Cortex of kidney (tissue), 1 donor: ENCODE measurements at places on chromosomes 2 and 18.

- no peak for DNase-seq
Observed at GRCh38 chr2:5915881-5916310, 223.7 kb downstream of the SOX11 start.

GRCh38 chr18:864872-865273, 39.8 kb upstream of the ADCYAP1 start:
- DNase-seq, result no peak

DNA sequence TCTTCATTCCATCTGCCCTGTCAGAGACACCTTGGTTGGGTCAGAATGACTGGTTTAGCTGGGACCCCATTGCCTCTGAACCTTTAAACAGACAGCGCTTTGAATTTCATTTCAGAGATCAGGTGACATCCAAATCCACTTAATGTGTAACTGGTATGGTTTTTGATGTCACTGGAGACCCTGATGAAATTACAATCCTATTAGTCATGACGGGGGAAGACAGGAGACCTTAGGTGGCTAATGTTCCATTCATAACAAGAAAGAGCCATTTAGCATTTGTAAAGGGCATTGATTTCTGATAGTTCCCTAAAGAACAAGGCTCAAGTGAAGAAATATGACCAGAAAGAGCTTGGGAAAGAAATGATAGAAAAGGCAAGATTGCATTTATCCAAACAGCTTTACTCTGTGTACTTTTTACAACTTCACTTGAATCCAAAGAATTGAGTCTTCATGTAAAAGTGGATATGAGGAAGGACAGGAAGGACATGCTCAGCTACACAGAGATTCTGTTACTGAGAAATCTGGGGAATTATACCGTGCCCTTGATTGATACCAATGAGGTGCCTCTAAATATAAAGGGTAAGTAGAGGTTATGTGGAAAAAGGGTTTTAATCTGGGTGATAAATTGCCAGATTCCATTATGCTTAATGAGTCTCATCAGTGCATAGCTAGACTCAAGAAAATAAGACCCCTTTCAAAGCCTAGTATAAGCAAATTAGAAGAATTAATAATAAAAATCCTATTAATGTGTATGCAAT, 198.2 kb downstream of the NCKAP5 start:
- no peak for DNase-seq

DNA sequence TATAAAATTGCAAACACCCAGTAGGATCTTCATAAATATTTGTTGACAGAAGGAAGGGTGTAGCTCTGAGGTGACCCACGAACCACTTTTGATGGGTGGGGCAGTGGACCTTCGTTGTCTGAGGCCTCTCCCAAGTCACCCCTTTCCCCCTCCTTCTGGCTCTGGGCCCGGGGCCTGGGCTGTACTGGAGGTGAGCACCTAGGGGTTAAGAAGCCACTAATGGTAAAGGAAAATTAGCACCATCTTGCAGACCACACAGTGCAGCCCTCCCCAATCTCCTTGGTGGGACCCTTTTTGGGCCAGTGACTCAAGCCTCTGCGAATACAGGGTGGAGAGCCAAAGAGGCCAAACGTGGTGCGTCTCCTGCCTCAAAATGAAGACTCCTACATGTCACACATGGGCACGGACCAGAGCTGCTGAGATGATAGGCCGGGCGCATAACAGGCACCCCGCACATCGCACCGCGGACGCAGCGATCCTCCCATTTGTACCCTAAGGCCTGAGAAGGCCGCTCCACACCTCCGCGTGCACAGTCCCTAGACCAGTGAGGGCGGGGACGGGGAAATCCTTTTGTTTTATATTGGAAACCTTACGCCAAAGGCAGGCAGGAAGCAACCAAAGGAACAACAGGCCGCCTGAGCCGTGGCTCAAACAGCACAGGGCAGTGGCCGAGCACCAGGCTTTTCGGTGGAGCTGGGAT, 31.9 kb upstream of the ATP6V1B1 start:
- no peak for DNase-seq

DNA sequence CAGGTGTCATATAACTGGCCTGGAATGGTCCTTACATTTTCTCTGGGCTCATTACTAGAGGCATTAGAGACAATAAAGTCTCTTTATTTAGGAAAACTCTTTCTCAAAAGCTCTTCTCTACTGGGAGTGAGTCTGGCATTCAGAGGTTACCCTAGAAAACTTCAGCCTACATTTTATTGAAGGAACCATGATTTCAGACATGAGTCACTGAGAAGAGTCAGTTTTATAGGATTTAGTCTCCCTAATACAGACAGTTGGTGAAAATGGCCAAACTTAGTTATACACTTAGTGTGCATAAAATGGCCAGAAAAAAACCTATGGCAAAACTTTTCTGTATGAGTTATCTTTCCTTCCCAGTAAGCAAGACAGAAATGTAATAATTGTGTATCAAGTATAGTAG, 689.4 kb downstream of the ZEB2 start:
- no peak for DNase-seq

GRCh38 chr18:74518456-74519295, 15.6 kb upstream of the CNDP1 start:
- DNase-seq, result no peak

GRCh38 chr2:25159949-25160348, 8.4 kb downstream of the POMC start:
- DNase-seq, result no peak

DNA sequence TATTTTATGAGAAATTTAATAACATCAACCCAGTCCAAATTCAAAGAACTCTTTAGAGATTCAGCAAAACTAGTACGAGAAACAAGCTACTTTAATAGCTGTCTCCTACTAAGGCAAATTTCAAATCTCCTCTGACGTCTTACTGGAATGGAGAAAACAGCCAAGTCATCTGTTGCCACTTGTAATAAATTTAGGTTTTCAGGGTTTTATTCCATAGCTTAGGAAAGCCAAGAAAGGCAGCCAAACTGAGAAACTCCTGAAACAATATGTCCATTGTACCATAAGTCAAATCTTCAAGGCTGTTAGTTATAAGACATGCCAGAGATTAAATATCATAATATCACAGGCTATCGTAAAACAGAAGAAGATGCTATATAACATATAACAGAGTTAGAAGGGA, 524.6 kb upstream of the SETBP1 start:
- DNase-seq, result no peak

DNA sequence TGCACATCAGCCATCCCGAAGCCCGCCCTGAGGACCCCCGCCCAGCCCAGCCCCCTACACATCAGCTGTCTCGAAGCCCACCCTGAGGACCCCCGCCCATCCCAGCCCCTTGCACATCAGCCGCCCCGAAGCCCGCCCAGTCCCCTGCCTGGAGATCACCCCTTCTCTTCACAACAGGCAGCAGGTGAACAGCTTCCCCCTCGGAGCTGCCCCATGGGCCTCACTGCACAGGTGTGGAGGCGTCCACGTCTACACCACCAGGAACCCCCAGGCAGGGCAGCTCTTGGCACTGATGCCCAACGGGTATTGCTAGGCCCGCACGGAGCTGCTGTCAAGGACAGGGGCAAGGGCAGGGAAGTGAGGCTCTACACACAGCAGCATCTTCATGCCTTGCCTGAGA, 137.6 kb downstream of the HDAC4 start:
- no peak for DNase-seq

GRCh38 chr18:58253871-58254270, 209.8 kb downstream of the NEDD4L start:
- no peak for DNase-seq

- DNase-seq, result no peak
Observed at GRCh38 chr2:100581277-100581612, 18.5 kb downstream of the PDCL3 start.

GRCh38 chr2:74858281-74858680, 24.4 kb downstream of the HK2 start:
- no peak for DNase-seq

- DNase-seq, result no peak
Observed at GRCh38 chr18:73613706-73614340, 533.8 kb downstream of the FBXO15 start.

- no peak for DNase-seq
Observed at GRCh38 chr2:25684577-25685473, 11.4 kb upstream of the DTNB start.

- no peak for DNase-seq
Observed at GRCh38 chr18:24011123-24011917, 3.2 kb upstream of the TTC39C start.

DNA sequence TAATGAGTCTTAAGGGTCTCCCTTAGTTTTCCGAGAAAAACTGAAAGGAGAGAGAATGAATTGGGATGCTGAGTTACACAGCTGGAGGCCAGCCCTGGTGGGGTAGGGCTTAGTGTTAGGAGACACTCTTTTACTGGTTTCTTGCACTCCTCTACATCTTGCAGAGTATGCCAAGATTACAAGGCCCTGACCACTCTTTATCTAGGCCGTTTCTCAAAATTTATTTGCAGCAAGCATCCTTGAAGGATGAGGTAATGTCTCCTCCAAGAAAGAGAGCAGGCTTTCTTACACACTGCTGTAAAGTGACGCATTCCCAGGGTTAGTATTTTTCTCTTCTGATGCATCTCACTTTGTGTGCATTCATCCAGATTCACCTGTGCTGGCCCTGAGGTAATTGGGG, 166.2 kb downstream of the TDRD15 start:
- no peak for DNase-seq

GRCh38 chr2:181374781-181375675, 82.2 kb upstream of the ITGA4 start:
- no peak for DNase-seq

DNA sequence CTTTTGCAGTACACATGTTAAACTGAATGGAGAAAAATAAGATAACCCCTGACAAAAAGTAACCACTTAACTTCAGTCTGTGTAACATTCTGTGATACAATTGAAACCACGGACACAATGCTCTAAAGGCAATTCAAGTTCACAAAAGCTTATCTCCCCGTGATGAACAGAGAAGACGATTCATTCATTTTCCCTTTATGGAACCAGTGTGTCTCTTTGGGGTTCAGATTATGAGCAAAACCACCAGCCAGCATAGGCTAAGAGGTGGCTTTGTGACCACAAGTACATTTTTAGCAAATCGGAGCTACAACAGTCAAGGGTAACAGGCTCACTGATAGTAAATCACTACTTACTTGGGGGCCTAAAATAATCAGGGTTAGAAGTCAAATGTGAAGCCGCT, 120.6 kb upstream of the SMAD7 start:
- DNase-seq, result no peak

DNA sequence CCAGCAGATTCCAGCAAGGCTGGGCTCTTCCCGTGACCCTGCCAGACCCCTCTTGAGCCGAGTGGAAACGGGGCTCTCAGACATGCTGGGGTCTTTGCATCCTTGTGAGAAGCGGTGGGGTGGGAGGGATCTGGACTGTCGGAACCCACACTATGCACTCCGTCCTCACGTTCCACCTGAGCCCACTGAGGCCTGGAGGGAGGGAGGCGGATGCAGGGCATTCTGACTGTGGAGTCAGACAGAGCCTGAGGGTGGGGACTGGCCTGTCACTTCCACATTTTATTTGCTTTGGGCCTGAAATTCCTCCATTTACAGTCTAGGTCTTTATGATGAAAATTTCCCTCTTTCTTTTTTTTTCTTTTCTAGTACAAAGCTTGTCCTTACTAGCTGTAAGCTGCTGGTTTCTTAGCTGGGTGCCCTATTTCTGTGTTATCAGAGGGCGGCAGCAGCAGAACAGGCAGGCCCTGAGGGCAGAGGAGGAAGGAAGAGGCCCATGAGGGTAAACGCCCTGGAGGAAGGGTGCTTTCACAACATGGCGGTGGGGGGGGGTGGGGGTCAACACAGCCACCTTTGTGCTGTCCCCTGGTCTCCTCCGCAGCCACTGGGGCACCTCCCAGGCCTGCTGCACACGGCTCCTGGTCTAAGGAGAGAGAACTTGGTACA, 373.5 kb upstream of the MYT1L start:
- no peak for DNase-seq

GRCh38 chr2:159071190-159071915, 102.9 kb downstream of the TANC1 start:
- DNase-seq, result no peak

DNA sequence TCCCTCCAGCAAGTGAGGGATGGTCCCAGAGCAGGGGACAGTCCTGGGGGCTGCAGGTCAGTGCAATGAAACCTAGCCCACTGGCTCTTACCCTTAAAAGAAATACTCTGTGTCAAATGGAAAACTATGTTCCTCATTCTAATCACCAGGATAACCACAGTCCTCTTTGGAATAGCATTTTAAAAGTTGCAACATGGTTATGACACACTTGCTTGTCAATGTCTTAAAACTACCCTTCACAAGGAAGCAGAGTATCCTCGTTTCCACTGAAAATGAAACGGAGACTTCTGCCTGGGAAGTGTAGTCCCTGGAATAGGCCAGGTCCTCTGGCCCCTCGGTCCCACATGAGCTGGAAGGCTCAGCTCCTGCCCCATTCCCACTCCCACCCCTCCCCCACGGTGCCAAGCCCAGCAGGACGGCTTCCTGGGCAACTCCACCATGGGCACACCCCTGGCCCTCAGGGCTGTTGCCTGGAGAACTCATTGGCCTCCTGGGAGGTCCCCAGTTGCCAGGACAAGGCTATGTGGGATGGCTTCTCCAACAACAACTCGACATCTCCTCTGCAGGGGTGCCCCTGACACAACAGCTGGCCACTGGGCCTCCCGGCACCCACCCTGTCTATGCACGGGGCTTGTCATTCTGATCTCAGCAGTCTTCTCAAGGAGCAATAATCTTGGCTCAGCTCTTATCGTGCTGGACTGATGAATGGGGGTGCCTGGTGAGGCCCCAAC, 38.3 kb upstream of the ST3GAL5 start:
- no peak for DNase-seq

DNA sequence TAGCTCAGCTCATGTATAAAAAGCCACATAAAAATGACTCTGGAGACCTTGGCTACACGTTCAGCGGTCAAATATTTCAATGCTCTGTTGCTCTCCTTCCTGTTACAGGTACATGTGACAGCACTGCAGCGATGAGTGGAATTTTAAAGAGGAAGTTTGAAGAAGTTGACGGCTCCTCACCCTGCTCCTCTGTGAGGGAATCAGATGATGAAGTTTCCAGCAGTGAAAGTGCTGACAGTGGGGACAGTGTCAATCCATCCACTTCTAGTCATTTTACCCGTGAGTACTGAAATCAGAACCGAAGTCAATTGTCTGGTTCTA, 125.4 kb downstream of the CSRNP3 start:
- no peak for DNase-seq

- DNase-seq, result no peak
Observed at GRCh38 chr2:44741507-44741906, 200.0 kb upstream of the SIX3 start.

- DNase-seq, result no peak
Observed at GRCh38 chr18:11327391-11328009, 178.1 kb upstream of the PIEZO2 start.

GRCh38 chr2:107334306-107334705, 448.3 kb upstream of the ST6GAL2 start:
- no peak for DNase-seq

GRCh38 chr2:53880756-53881155, 21.0 kb upstream of the GPR75 start:
- DNase-seq, result no peak
